ENCODE measurements at places on chromosomes 6 and 20.
A peak's percentile ranks its signal among the peaks of the same experiment; 100 is the strongest.

- peak; percentile 49 for DNase-seq
Measured at GRCh38 chr6:89146718-89147700, 1.2 kb downstream of the PM20D2 start.

DNA sequence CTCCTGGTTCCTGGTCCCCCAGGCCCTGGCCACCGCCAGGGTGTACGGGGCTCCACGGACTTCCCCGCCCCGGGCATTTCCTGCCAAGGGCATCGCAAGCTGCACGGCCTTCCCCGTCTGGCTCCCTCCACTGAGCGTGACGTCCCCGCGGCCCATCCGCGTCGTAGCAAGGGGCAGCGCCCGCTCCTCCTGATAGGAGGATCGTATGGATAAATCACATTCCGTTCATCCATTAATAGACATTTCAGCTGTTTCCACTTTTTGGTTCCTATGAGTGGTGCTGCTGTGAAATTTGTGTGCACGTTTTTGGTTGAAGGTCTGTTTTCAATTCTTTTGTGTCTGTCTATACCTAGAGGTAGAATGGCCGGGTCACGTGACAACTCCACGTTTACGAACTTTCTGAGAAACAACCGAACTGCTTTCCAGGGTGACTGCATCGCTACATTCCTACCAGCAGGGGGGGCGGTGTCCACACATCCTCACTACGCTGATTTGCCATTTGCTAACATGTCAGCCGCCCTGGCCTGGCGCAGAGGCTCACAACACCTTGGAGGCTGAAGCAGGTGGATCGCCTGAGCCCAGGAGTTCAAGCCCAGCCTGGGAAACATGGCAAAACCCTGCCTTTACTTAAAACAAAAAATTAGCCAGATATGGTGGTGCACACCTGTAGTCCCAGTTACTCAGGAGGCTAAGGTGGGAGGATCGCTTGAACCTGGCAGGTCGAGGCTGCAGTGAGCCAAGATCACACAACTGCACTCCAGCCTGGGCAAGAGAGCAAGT is 37.7 kb downstream of the KCNQ2 start:
- DNase-seq = peak; percentile 58

DNA sequence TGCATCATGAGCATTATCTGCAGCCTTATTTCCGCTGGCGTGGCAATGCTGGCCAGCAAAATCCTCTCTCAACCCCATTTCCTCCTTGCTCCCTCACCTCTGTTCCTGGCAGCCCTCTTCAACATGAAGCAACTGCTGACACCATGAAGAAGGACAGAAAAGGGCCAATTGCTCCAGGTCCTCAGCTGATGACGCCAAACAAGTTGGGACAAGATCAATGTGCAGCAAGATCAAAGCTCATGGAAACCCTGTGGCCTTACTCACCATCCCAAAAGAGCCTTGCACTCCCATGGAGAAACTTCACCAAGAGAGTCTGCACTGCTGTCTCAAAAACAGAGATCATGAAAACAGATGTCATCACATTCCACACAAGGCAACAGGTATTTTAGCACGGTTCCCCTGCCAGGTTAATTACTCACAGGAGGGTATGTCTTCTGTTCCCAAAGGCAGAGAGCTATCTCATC is 7.4 kb downstream of the GFOD1 start:
- DNase-seq = no peak

GRCh38 chr6:2875359-2876191 is 27.5 kb downstream of the SERPINB9 start:
- DNase-seq = no peak

GRCh38 chr6:152478377-152479010 is 158.7 kb downstream of the SYNE1 start:
- no peak for DNase-seq
